ENCODE measurements at places on chromosomes 3 and 15. TPM values are rescaled to one million over a fixed set of nuclear protein-coding genes. Genes with fewer than 3 reads are reported as not detected.

The PLIN1 gene
- total RNA-seq, result 0.89 TPM

The AGBL1 gene
- total RNA-seq, result not detected

The ZMYND10 gene
- total RNA-seq, result 2.2 TPM

GRCh38 chr3:170137986-170138385, 43.5 kb downstream of the PHC3 start:
- no peak for DNase-seq

GRCh38 chr3:183768114-183768513, 57.3 kb downstream of the MAP6D1 start:
- no peak for DNase-seq

GRCh38 chr3:64642327-64643151, 45.3 kb downstream of the ADAMTS9 start:
- DNase-seq, result no peak

- DNase-seq, result no peak
Measured at GRCh38 chr3:118477768-118478167, 556.9 kb downstream of the IGSF11 start.

GRCh38 chr3:154571553-154572226, 141.7 kb upstream of the GPR149 start:
- DNase-seq, result no peak

DNA sequence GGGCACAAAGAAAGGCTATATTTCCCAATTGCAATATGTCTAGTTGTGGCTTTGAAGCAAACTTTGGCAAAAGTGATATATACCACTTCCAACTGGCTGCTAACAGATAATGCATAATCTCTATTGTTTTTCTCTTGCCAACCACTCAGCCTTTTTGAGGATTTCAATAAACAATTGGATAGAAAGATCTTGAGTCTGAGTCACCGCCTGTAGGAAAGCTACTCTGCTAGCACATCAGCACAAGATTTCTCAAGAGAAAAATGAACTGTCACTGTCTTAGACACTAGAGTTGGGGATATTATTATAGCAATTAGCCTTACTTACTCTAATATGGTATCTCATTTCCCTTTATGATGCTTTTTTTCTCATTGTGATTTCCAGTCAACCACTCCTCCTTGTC, 119.7 kb downstream of the SST start:
- no peak for DNase-seq

DNA sequence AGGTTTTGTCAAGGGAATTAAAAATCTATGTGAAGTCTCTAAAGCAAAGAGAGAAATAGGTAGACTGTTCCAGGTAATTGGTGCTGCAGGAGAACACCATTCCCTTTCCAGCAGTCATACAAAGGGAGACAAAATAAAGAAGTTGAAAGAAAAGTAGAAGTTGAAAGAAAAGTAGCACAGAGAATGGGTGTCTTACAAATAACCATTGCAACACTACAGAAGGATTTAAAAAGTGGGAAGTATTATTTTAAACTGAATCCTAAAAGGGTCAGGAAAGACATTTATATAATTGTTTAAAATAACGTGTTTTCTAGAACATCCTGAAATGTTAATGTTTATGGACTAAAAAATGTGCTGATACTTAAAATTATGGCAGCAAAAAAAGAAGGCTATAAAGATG, 223.8 kb downstream of the RSRC1 start:
- DNase-seq, result no peak

DNA sequence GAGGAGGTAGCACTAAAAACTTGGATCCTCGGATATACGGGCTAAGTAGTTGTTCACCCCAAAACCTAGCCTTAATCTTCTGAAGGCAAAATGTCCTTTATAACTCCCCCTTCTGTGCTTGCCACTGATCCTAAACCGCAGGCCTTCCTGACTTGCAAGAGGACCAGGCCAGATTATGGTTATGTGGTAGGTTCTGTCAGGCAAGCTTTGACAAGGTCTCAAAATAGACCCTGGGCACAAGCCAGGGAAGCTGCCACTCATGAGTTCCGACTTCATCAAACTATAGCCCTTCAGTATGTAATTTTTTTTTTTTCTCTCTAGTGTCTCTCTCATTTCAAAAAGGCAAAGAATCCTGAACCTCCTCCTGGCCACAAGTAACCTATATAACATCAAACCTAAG, 3.2 kb downstream of the LRRFIP2 start:
- DNase-seq, result no peak
